Activated CD8-positive, alpha-beta memory T cell treated with anti-CD3 and anti-CD28 coated beads for 1 hour (primary cell): ENCODE measurements at places on chromosomes 16 and 17.

GRCh38 chr17:37737971-37738370 is 6.9 kb downstream of the HNF1B start:
- DNase-seq: no peak

DNA sequence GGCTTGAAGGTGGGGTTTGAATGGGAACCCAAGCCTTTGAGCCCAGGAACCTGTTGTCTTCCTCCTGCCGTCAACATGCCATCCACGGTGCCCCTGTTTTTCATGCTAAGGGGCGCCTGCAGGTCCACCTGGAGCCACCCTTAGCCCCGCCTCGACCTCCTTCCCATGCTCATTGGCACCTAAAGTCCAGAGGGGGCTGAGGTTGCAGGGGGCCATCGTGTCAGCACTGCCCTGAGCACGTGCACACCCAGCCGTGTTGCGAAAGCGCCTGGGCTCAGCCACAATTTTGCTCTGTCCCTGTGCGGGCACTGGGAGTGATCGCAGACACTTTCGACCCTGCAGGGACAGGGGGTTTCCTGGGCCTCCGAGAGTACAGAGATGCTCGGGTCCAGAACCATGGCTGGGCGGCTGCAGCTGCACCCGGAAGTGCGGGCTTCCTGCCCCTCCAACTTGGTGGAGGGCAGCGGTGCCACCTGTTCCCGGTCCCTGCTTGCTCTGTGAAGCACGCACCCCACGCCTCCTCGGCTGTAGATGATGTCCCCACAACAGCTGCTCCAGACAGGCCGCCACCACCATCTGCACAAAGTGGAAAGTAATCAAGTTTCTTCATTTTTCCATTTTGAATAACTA is 454.7 kb downstream of the CDH8 start:
- DNase-seq: no peak

- DNase-seq: no peak
Observed at GRCh38 chr16:70252355-70252988, 732 bp upstream of the EXOSC6 start.

- DNase-seq: no peak
Observed at GRCh38 chr17:65029605-65030336, 26.8 kb downstream of the GNA13 start.

- DNase-seq: no peak
Observed at GRCh38 chr16:76441391-76441790, 164.2 kb downstream of the CNTNAP4 start.

GRCh38 chr17:35147375-35147905 is at the start of gene UNC45B:
UNC45B (plus strand) TSS chr17:35147817; CDS start chr17:35148264, 447 bp downstream.
- DNase-seq: no peak

GRCh38 chr16:70270176-70270575 is 18.4 kb upstream of the EXOSC6 start:
- DNase-seq: no peak

DNA sequence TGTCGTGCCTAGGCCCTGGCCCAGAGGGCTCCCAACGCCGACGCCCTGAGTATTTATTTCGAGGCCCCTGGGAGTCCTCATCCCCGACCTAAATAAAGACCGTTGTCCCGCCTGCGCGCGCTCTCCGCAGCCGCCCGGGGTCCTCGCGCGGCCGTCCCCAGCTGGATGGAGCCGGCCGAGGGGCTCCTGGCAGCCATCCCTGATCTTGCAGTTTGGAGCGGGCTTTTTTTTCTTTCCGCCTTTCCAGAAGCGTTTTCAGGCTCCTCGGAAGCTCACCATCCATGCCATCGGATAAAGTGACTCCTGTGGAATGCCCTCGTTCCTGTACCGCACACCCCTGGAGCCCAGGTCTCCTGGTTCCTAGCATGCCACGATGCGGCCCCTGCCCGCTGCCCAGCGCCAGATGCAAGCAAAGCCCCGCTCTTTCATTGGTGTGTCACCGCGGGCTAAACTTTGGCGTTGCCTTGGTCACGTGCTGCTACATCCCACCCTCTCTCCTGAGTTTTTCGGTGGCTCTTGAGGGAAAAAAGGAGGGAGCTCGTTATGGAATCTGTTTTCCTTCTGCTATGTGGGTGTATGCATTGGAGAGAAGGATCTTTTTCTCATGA is 716 bp downstream of the TMEM94 start:
- DNase-seq: no peak

DNA sequence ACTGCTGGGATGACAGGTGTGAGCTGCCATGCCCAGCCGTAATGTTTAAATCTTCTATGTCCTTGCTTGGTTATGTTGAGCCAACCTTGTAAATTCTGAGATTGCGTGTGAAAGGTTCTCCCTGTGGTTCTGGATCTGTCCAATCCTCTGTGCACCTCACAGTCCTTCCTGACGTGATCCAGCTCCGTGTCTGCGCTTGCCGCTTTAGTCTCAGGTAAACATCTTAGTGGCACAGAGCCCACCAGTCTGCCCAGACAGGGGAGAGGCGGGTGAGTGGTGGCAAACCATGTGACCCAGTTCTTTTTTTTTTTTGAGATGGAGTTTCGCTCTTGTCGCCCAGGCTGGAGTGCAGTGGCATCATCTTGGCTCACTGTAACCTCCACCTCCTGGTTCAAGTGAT is 13.9 kb downstream of the SLC25A10 start:
- no peak for DNase-seq

- no peak for DNase-seq
Observed at GRCh38 chr16:11056090-11056992, 112.0 kb downstream of the CLEC16A start.
